Cardiac muscle cell (in vitro differentiated cells and primary cell): ENCODE measurements at places on chromosomes 1 and 21. TPM values are rescaled to one million over a fixed set of nuclear protein-coding genes. Genes with fewer than 3 reads are reported as not detected.

NFIA gene
- polyA plus RNA-seq, result 10.1 and 18.3 TPM in 2 replicates

MPZ gene
- polyA plus RNA-seq, result 0.48 and 0.66 TPM in 2 replicates

GPA33 gene
- 0.07 and 0.35 TPM in 2 replicates for polyA plus RNA-seq

ODF2L gene
- polyA plus RNA-seq, result 36.6 and 39.2 TPM in 2 replicates

GPR137B gene
- 0.87 and 4.7 TPM in 2 replicates for polyA plus RNA-seq

BTBD8 gene
- 2.7 and 3.1 TPM in 2 replicates for polyA plus RNA-seq

TNFAIP8L2 gene
- 0.20 and 0.39 TPM in 2 replicates for polyA plus RNA-seq

C1orf115 gene
- 5.3 and 9.7 TPM in 2 replicates for polyA plus RNA-seq

STPG1 gene
- polyA plus RNA-seq, result 9.9 and 17.7 TPM in 2 replicates

C1orf141 gene
- not detected in 2 replicates for polyA plus RNA-seq

CD1B gene
- polyA plus RNA-seq, result not detected in 2 replicates

OR2M3 gene
- polyA plus RNA-seq, result not detected in 2 replicates

OR2L3 gene
- polyA plus RNA-seq, result not detected in 2 replicates

FCRL6 gene
- polyA plus RNA-seq, result not detected in 2 replicates

ZBTB8B gene
- 0.56 and 0.96 TPM in 2 replicates for polyA plus RNA-seq

LCE1C gene
- not detected in 2 replicates for polyA plus RNA-seq

RAB7B gene
- polyA plus RNA-seq, result 2.2 and 4.9 TPM in 2 replicates

AMY1C gene
- polyA plus RNA-seq, result not detected in 2 replicates

S100A3 gene
- 0.42 and 0.86 TPM in 2 replicates for polyA plus RNA-seq

ADGRL2 gene
- polyA plus RNA-seq, result 34.1 and 40.6 TPM in 2 replicates

CFHR3 gene
- polyA plus RNA-seq, result not detected in 2 replicates
